NCI-H1436 (cell line): ENCODE measurements at places on chromosomes 16 and 17.

DNA sequence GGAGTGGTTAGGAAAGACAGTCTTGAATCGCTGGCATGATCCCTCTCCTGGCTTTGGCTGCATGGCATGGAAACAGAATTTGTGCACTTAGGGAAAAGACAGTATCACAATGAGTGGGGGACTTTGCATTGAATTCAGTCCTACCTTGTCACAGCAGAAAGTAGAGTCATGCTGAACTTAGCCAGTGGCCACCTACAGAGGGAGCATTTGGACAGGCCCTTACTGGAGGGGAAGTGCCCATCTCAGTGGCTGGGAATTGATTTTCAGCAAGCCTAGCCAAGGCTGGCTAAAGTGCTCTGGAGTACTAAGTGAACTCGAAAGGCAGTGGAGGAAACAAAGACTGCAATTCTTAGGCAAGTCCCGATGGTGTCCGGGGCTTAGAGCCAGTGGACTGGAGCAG lies 364.3 kb upstream of the TOM1L1 start:
- no peak for DNase-seq

- no peak for DNase-seq
Measured at GRCh38 chr17:15441315-15441714, 26.1 kb downstream of the CDRT4 start.

- DNase-seq, result no peak
Measured at GRCh38 chr16:17130733-17131132, 340.0 kb downstream of the XYLT1 start.

DNA sequence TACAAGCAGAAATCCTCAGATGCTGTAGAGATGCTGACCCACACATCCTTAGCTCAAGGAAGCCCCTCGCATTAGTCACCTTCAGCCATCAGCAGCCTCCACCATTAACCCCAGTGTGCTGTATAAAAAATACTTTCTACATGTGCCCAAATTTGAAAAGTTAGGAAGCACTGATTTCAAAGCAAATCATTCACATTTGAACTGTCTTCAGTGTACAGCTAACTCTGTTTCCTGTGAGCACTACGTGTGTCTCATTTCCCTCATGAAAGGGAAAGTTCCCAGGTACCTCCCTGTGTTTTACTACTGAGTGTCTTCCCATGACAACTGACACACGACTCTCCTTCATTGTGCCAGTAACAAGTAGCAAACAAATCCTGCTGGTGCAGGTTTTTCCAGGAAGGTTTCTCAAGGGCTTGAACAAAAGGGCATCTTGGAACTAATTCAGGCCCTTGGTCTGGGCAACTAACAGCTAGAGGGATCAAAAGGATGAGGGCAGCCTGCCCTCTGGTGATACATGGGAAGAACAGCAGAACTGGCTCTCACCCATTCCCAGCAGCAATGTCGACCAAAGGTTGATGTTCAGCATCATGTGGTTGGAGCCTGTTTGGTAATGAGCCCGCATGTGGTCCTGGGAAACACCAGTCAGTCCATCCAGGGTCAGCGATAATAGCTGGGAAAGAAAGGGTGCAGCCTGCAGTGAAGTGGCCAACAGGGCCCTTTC lies 4.0 kb downstream of the SLC35B1 start:
- DNase-seq, result no peak

DNA sequence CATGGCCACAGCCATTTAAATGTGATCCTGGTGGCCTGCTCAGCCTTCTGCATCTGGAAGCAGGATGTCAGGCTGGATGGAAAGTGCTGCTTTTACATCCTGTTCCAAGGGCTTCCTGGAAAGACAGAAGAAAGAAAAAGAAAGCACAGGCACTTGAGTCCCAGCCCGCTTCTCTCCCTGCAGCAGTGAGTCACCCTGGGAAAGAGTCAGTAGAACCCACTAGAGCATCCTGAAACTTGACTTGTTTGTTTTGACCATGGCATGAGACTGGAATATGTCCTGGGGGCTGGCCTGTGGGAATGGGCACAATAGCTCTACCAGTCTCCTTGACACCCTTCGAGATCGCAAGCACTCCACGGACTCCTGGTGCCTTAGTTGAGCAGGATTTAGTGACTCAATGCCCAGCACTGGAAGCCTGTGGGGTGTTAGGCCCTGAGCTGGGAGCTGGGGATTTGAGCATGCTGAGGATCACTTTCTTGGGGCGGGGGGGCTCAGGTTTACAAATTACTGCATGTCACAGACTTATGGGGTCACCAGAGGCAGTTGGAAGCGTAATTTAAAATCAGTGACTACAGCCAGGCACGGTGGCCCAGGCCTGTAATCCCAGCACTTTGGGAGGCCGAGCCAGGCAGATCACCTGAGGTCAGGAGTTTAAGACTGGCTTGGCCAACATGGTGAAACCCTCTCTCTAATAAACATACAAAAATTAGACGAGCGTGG lies 22.1 kb upstream of the GNA13 start:
- DNase-seq, result no peak

DNA sequence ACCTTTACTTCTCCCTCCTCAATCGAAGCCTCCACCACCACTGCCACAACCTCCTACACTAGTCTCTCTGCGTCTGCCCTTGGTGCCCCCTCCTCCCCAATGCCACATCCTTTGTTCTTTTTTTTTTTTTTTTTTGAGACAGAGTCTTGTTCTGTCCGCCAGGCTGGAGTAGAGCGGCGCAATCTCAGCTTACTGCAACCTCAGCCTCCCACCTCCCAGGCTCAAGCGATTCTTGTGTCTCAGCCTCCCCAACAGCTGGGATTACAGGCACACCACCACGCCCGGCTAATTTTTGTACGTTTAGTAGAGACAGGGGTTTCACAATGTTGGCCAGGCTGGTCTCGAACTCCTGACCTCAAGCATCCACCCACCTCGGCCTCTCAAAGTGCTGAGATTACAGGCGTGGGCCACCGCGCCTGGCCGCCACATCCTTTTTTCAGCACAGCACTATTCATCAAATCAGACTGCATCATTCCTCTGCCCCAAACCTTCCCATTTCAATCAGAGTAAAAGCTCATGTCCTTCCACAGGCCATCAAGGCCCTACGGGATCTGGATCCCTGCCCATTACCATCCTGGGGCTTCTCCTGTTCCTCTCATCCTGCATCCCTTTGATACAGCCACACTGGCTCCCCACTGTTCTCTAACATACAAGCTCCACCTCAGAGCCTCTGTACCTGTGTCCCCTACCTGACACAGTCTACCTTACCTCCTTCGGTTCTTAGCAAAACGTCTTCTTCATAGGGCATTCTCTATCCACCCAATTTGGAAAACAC lies 2.0 kb downstream of the KLHL11 start:
- DNase-seq, result no peak

DNA sequence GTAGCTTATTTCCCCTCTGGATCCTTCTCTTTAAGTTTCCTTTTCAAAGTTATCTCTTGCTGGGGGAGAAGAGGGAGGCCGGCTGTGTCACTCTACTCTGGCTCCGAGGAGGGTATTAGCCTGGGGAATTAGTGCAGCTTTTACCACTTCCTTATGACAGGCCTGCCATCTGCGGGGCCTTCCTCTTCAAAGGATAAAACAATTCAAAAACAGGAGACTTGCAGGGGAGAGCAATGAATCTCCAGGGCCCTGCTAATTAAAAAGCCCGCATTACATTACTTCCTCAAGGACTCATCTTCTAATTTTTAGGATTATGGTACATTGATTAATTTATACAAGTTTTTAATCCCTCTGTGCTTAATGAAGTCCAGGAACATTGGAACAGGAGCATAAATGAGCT lies 190.9 kb upstream of the CDH5 start:
- no peak for DNase-seq

DNA sequence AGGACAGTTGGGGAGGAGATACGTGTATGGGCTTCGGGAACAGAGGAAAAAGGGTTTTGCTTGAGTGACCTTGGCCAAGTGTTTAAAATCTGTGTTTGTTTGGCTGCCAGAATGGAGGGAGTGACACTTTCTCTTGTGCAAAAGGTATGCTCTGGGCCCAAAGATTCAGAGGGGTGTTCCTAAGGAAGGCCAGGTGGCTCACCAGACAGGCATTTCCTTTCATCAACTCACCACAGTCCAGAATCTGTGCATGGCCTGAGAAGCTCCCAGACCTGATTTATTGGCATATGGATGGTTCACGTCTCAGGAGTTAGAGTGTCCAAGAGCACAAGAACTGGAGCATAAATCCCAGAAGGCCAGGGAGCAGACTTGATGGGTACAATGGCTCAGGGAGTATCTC lies 53.4 kb upstream of the NLK start:
- no peak for DNase-seq

GRCh38 chr16:79130616-79131015 lies 469.9 kb downstream of the MAF start:
- no peak for DNase-seq

GRCh38 chr16:10647721-10648296 lies 46.9 kb downstream of the TEKT5 start:
- DNase-seq, result no peak

DNA sequence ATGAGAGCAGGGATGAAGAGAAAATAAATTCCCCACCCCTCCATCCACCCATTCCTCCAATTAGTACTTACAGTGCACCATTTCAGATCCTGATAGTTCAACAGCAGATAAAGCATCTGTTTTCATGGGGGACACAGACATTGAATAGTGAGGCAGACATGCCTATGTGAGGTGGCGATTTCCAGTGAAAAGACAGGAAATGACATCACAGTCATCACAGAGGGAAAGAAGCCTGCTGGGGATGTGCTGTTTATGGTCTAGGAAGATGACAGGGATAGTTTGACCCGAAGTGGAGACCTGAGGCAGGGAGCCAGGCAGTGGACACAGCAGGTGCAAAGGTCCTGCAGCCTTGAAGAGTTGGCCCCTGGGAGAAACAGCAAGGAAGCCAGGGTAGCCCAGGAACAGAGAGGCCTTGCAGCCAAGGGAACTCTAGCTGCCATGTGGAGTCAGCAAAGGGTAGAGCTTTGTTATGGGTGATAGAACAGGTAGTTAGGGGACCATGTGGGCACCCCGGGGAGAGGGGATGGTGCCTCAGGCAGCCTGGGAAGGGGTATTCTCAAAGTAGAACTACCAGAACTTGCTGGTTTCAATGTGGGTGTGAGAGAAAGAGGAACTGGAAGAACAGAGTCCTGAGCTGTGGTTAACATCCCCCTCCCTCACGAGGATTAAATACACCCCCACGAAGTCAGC lies 256.6 kb downstream of the CPPED1 start:
- DNase-seq, result no peak

- peak; percentile 90 for DNase-seq
Measured at GRCh38 chr17:73901661-73902415, 257.6 kb upstream of the SDK2 start.

GRCh38 chr17:29140631-29141513 lies 39.3 kb downstream of the MYO18A start:
- peak; percentile 33 for DNase-seq

- no peak for DNase-seq
Measured at GRCh38 chr17:58617563-58617962, 74.3 kb downstream of the TEX14 start.

DNA sequence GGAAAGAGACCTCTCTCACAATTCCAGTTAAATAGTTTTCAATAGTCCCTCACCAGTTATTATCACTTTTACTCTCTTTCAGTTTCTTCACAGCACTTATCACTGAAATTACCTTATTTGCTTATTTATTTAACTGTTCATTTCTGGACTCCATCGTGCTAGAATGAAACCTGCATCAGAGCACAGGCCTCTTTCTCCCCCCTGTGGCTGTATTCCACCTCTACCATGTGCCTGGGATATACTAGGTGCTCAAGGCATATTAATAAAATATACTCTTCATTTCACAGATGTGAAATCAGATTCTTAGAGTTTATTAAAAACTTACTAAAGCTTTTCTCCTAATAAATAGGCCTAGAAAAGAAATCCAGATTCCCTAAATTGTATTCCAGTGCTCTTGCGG lies 308.9 kb upstream of the MON1B start:
- DNase-seq, result no peak

DNA sequence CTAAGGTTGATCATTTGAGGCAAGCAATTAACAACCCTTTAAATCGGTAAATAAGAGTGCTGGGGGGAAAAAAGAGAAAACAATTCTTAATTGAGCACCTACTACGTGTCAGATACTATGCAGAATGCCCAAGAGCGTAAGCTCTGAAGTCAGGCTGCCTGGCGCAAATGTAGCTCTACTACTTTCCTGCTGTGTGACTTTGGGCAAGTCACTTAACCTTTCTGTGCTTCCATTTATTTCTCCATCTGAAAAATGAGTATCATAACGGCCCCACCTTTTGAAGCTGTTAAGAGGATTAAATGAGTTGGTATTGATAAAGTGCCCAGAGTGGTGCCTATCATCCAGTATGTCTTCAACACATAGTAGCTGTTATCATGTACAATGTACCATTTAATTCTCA lies 102.0 kb downstream of the CACNG3 start:
- DNase-seq, result no peak
